Inflammatory macrophage treated with lipopolysaccharide for 4 hours (primary cell): ENCODE measurements at places on chromosomes 3 and 15.

- peak; percentile 97 for DNase-seq
These were observed 71.1 kb downstream of the CCNL1 start for GRCh38 chr3:157088601-157089454.

GRCh38 chr15:47801522-47801921, 84.2 kb downstream of the SEMA6D start:
- DNase-seq = no peak

DNA sequence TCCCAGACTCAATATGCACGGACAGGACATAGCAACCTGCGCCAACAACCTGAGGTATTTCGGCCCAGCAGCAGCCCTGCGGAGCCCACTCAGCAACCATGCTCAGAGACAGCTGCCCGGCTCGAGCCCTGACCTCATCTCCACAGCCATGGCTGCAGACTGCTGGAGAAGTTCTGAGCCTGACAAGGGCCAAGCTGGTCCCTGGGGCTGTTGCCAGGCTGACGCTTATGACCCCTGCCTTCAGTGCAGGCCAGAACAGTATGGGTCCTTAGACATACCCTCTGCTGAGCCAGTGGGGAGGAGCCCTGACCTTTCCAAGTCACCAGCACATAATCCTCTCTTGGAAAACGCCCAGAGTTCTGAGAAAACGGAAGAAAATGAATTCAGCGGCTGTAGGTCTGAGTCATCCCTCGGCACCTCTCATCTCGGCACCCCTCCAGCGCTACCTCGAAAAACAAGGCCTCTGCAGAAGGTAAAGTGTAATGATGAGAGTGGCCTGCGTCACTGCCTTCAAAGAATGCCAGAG, 25.5 kb downstream of the TMEM41A start:
- no peak for DNase-seq

DNA sequence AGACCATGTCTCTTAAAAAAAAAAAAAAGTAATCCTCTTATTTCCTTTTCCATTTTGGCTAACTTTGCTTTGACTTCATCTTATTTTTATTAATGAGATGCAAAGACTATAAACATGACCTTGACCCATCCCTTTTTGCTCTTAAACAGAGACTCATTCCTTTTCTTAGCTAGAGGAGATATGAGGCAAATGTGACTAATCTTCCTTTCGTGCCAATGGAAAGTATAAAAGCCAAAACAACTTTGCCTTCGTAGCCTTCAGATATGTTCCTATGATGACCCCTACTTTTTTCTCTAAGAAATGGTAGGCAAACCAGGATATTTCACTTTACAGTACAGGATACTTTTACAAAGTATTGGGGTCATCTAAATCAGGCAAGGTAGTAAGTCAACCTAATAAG, 36.9 kb upstream of the GOLGB1 start:
- DNase-seq = no peak

DNA sequence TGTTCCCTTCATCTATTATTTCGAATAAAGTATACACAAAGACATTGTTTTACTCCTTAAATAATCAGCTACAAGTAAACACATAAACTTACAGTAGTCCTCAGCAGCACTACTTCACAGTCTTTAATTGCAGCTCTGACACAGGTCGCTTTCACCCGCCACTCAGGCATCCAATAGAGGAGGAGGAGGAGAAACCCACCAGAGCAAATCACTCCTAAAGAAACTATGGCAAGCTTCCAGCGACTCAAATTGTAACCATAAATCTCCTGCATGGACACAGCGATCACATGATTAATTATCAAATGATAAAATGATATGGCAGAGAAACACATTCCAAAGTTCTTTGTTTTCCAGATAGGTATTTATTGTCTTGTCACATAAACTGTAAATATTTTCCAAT, 26.2 kb downstream of the ATP13A3 start:
- DNase-seq = no peak

DNA sequence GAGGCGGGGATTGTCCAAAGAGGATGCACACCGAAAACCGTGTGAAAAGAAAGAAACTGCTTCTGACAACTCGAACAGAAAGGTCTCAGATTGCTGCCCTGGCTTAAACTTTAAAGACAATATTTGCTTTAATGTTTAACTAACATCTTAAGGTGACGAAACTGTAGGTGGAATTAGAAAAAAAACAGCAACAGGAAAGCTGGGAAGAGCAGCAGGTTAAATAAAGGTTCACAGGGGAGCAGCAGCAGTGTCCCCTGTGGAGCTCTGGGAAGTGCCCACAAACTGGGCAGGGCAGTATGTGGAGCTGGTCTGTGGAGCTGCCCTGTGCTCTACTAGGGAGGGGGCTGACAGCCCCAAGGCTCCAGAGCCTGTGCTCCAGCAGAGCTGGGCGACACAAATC, 25.4 kb downstream of the RUVBL1 start:
- DNase-seq = no peak

GRCh38 chr3:126542340-126543241, 16.1 kb downstream of the C3orf22 start:
- no peak for DNase-seq
